SK-N-MC (cell line): ENCODE measurements at places on chromosomes 16 and 17.

GRCh38 chr17:64377769-64378282 is 12.8 kb downstream of the PECAM1 start:
- DNase-seq, result no peak

DNA sequence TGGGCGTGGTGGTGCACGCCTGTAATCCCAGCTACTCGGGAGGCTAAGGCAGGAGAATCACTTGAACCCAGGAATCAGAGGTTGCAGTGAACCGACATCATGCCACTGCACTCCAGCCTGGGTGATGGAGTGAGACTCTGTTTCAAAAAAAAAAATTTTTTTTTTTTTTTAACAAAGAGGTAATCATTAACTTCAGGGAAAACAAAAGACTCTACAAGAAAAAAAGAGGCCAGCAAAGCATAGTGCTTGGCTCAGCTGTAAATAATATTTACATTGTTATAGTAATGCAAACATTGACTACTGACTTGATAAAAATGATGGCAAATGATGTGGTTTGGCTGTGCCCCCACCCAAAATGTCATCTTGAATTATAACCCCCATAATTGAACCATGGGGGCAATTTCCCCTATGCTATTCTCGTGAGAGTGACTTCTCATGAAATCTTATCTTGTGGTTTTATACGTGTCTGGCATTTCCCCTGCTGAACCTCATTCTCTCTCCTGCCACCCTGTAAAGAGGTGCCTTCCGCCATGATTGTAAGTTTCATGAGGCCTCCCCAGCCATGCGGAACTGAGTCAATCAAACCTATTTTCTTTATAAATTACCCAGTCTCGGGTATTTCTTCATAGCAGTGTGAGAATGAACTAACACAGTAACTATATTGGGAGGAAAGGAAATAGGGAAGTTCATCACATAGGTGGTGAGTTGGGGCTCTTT is 12.7 kb upstream of the SSTR2 start:
- no peak for DNase-seq

GRCh38 chr16:8946544-8946943 is 17.2 kb downstream of the USP7 start:
- DNase-seq, result no peak

DNA sequence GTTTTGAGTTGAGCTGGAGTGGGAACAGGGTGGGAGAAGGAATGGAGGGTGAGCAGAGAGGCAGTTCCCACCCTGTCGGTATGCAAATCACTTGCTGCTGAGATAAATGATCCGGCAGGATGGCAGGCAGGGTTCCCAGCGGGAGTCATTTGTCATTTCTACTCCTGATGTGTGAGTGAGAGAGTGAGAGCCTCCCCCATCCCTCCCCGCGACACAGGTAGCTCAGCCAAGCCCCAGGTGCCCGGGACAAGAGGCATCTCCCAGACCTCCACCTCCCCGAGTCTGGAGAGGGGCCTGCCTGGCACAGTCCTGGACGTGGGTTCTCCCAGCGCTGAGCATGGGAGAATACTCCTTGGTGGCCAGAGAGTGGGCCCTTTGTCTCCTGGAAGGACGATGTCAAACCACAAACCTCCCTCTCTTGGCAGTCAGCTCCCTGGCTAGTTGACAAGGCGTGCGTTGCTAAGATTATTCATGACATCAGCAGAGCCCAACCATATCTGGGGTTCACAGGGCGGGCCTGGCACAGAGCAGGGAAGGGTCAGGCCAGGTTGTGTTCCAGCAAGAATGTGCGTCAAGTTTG is 33.7 kb upstream of the TNRC6C start:
- DNase-seq, result no peak

DNA sequence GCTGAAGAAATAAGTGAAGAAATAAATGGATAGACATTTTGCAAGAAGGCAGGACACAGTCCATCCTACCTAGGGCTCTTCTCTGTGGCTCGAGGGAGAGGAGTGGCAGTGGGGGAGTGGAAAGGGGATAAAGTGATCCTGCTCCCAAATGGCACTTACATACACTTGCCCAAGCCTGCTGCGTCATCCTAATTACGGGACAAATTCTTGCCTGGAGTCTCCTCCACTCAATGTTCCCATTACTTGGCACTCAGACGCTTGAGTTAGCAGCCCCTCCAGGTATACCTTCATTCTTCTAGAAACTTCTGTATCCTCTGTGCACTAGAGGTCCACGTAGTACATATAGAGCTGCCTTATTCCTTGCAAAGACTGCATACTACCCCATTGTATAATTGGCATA is 15.7 kb upstream of the MAP3K14 start:
- no peak for DNase-seq

- DNase-seq, result no peak
Observed at GRCh38 chr16:1992704-1993317, 3.0 kb downstream of the SYNGR3 start.

GRCh38 chr16:10983159-10983558 is 38.8 kb downstream of the CLEC16A start:
- DNase-seq, result no peak

GRCh38 chr16:17063201-17064139 is 407.3 kb downstream of the XYLT1 start:
- no peak for DNase-seq

- DNase-seq, result no peak
Observed at GRCh38 chr17:46862949-46863348, 11.6 kb downstream of the WNT9B start.

DNA sequence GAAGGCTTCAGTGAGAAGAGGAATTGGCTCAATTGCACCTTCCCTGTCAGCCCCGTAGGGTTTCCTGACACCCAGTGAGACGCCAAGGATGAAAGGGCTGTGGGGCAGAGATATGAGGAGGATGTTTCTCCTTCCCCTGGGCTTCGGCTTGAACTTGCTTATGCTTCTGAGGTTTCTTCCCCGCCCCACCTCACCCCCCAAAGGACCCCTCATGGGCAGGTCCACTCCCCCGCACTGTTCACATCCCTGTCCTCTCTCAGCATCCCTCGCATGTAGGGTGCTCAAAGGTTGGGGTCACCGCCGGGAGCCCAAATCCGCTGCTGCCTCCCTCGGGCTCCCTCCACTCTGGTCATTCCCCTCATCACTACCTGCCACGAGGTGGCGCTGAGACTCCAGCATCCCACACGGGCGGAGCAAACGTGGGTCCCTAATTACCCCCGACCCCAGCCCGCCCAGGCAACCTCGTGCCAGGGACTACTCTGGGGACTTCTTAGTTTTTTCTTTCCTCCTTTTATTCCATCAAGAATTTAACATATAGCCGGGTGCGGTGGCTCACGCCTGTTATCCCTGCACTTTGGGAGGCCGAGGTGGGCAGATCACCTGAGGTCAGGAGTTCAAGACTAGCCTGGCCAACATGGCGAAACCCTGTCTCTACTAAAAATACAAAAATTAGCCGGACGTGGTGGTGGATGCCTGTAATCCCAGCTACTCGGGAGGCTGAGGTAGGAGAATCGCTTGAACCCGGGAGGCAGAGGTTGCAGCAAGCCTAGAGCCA is 3.3 kb upstream of the TRARG1 start:
- DNase-seq, result no peak

- DNase-seq, result no peak
Observed at GRCh38 chr17:70365091-70365583, 195.8 kb downstream of the KCNJ2 start.

DNA sequence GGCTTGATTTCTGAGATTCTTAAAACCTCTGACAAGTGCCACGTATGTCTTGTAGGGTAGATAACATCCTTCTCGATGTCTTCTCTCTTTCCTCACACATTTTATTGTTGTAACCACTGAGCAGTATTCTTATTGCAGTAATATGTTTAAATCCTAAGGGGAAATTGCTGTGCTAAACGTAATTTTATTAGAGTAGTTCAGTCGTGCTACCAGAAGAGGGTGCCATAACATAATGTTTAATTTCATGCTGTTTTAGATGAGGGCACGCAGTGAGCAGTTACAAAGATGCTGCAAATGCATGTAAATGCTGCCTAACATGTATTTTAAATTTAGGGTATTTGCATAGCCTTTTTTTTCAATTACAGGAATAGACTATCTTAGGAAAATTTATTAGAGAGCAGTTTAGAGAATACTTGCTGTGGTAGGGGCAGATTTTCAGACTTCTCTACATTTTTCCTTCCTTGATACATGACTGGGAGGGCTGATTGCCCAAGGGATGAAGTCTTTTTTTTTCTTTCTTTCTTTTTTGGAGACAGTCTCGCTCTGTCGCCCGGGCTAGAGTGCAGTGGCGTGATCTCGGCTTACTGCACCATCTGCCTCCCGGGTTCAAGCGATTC is 51.7 kb downstream of the GAN start:
- DNase-seq, result peak; percentile 28

- no peak for DNase-seq
Observed at GRCh38 chr16:84511180-84511800, 6.8 kb upstream of the MEAK7 start.

GRCh38 chr16:24771132-24771778 is 41.8 kb downstream of the TNRC6A start:
- DNase-seq, result no peak

- no peak for DNase-seq
Observed at GRCh38 chr16:50165473-50165872, 12.4 kb downstream of the TENT4B start.

- DNase-seq, result no peak
Observed at GRCh38 chr16:83959656-83960434, 6.8 kb downstream of the OSGIN1 start.

GRCh38 chr17:3503285-3503684 is 27.5 kb downstream of the ASPA start:
- no peak for DNase-seq

GRCh38 chr17:15351925-15352324 is 10.5 kb upstream of the TEKT3 start:
- no peak for DNase-seq

DNA sequence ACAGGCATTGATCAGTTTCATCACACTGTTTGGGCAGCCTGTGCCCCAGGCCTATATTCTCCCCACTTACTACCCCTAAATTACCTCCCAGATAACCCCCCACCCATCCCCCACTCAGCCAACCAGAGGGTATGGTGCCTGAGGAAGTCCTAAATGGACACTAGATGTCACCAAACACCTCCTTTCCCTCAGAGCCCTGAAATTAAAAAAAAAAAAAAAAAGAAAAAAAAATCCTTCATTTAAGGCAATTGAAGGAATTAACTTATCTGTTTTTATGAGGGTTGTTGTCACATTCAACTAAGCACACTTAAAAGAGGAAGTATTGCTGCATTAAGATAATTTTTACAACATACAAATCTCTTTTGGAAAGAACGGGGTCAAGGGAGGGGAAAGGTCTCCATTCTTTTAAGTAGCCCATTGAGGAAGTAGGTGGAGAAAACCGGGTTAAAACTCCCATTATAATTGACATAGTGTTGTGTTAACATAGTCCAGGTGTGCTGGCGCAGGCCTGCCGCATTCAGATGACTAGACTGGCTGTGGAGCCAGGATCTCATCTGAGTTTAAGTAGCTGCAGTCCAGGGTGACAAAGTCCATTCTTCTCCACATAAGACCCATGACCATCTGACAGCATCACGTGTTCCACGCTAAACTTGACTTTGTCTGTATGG is 46.3 kb downstream of the SNX11 start:
- no peak for DNase-seq

DNA sequence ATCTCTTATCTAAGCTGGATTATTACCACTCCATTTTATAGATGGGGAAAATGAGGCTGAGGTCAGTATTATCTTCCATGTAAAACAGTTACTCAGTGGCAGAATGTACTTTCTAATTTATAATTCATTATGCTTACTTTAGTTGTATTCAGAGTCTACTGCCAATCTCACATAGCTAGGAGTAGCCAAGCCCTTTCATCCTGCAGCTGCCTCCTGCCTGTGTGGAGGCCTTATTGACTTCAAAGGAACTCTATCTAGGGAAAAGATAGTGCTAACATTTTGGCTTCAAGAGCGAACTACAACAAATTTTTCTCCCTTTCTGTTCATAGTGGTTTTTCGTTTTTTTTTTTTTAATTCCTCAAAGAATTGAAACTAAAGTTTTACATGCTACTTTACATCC is 12.9 kb downstream of the RPGRIP1L start:
- no peak for DNase-seq

DNA sequence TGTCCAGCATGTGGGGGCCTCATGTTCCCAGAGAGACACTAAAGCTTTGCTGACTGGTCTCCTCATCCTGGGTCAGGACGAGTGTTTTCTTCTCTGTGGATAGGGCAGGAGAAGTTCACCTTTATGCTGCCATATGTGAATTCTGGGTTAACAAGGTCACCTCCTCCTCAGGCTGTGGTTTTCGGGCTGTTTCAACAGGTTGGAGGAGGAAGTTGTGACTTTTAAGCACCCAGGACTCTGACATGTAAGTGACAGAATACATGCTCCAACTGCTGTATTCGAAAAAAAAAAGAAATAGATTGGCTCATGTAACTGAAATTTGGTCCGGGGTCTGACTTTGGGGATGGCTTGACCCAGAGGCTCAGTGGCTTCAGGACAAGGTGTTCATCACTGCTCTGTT is 54.2 kb downstream of the SNX20 start:
- DNase-seq, result no peak

GRCh38 chr17:79469646-79470045 is 141.2 kb downstream of the RBFOX3 start:
- DNase-seq, result no peak

GRCh38 chr17:32927724-32928585 is at the start of gene TMEM98:
TMEM98 (plus strand) TSS chr17:32928153; CDS start chr17:32931529, 3,376 bp downstream.
- DNase-seq, result no peak

DNA sequence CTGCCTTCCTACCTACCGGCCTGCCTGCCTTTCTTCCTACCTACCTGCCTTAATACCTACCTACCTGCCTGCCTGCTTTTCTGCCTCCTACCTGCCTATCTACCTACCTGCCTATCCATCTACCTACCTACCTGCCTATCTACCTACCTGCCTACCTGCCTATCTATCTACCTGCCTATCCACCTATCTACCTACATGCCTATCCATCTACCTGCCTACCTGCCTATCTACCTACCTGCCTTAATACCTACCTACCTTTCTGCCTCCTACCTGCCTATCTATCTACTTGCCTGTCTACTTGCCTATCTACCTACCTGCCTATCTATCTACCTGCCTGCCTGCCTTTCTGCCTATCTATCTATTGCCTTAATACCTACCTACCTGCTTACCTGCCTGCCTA is 383.8 kb upstream of the PSMD7 start:
- no peak for DNase-seq

GRCh38 chr17:31089471-31089870 is 5.3 kb upstream of the NF1 start:
- DNase-seq, result no peak

DNA sequence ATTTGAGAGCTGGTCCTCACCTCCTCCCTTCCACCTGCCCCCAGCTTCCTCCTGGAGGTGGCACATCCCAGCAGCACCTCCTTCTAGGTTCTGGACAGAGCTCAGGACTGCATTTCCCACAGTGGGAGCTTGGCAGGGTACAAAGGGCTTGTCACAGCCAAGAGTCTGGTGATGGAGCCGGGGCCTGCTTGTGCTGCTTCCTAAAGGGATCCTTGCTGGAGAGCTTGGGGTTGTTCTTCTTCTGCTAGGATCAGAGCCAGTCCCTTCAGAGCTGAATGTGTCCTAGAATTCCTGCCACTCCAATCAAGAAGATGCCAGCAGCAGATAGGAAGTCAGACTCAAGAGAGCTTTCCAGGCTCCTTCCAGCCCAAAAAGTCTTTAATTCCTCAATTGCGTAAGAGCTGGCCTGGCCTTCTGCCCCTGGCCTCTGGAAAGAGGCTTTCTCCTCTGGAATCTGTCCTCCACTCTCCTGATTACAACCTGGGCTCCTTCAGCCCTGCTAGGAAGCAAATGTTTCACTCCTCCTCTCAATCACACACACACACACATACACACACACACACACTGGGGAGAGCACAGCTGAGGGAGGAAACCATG is 4.4 kb downstream of the CD300E start:
- no peak for DNase-seq

- DNase-seq, result no peak
Observed at GRCh38 chr17:73733517-73733916, 89.3 kb upstream of the SDK2 start.
